ENCODE measurements at places on chromosomes 1 and 21. TPM values are rescaled to one million over a fixed set of nuclear protein-coding genes. Genes with fewer than 3 reads are reported as not detected.

DNA sequence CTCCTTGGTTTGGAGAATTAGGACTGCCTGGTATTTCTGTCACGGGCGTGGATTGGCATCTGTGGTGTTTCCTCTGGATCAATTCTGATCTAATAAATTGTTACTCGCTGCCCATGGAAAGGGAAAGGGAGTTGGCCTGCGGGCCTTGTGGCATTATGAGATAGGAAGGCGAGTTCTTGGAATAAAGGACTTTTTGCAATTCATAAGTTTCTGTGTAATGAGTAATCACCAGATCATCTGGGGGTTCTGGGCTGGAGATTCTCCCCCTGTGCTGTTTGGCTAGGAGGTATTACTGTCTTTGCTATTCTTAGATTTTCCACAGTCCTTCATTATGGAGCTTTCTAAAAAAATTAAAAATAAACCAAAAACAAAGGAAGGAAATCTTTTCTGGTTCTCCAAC is 315.9 kb downstream of the CAMTA1 start:
- no peak for DNase-seq

GRCh38 chr1:156949127-156949526 is 28.7 kb downstream of the LRRC71 start:
- DNase-seq, result no peak

- peak; percentile 73 for DNase-seq
Observed at GRCh38 chr1:53176452-53177208, 20.0 kb upstream of the CPT2 start.

GRCh38 chr1:183424691-183425090 is 6.5 kb upstream of the NMNAT2 start:
- no peak for DNase-seq

DNA sequence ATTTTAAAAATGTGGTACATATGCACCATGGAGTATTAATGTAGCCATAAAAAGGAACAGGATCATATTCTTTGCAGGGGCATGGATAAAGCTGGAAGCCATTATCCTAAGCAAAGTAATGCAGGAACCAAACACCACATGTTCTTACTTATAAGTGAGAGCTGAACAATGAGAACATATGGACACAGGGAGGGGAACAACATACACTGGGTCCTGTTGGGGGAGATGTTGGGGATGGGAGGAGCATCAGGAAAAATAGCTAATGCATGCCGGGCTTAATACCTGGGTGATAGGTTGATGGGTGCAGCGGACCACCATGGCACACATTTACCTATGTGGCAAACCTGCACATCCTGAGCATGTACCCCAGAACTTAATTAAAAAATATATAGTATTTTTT is 352.5 kb upstream of the KAZN start:
- no peak for DNase-seq

TRIM46 gene
- total RNA-seq, result 0.17 TPM

FCRL5 gene
- 0.32 TPM for total RNA-seq

FNBP1L gene
- total RNA-seq, result 21.8 TPM

KCNA3 gene
- total RNA-seq, result 2.0 TPM

RAB25 gene
- total RNA-seq, result not detected

Data from right cardiac atrium (tissue), 5 donors.